ENCODE measurements at places on chromosomes 13 and 19.

GRCh38 chr13:36067746-36068381 is 63.3 kb downstream of the DCLK1 start:
- no peak for DNase-seq

DNA sequence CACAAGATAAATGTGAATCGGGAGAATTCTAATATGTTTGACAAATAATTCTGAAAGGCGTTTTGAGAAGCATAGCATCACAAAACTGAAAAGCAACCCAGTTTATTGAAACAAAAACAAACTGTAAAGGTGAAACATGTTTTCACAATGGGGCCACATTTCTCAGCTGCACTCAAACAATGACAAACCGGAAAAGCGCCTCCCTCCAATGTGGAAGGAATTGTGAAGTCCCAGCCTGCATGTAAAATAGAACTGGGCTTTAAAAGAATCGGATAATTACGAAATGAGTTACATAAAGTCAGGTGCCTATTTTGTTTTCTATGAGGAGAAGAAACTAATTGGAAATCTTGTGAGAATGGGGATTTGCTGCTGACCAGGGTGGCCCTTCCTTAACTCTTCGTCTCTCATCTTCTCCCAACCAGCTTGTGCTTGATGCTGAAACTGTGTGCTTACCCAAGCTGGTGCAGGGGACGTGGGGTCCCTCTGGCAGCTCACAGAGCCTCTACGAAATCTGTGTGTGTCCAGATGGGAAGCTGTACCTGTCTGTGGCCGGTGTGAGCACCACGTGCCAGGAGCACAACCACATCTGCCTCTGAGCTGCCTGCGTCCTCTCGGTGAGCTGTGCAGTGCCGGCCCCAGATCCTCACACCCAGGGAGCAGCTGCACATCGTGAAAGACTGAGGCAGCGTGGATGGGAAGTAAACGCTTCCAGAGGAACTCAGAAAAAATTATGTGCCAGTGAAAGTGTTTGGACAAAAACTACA is 109.4 kb downstream of the SACS start:
- DNase-seq = no peak

DNA sequence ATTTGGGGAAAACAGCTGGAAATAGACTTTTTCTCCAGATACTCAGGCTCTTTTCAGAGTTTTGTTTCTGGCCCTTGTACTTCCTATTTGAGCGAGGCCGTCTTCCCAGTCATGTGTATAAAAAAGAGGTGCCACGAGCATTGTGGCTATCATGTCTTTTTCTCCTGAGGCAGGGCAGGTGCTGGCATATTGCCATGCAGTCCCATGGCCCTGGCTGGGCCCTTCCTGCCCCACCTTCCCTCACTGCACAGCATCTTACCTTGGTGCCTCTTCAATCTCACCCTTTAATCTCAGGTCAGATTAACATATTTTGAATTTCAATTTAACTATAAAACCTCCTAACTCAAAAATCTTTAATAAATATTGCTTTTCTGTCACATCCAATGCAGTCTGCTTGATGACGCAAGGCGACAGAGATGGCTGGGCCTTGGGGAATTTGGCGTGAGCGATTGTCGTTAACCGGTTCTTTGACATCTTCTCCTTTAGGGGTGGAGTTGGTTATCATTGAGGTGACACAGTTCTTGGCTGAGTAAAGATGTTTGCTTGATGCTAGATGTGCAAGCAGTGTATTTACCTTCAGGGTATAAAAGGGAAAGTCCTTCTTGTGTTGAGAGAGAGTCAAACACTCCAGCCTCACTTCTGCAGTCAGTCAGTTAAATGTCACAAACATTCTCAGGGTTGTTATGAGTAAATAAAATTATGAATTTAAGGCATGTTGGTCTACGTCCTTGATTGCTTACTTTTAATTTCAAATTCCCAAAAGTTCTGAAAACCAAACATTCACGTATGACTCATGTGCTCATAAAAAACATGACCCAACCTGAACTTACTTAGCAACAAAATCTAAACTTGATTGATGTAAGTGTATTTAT is 289.9 kb downstream of the MYO16 start:
- DNase-seq = no peak

DNA sequence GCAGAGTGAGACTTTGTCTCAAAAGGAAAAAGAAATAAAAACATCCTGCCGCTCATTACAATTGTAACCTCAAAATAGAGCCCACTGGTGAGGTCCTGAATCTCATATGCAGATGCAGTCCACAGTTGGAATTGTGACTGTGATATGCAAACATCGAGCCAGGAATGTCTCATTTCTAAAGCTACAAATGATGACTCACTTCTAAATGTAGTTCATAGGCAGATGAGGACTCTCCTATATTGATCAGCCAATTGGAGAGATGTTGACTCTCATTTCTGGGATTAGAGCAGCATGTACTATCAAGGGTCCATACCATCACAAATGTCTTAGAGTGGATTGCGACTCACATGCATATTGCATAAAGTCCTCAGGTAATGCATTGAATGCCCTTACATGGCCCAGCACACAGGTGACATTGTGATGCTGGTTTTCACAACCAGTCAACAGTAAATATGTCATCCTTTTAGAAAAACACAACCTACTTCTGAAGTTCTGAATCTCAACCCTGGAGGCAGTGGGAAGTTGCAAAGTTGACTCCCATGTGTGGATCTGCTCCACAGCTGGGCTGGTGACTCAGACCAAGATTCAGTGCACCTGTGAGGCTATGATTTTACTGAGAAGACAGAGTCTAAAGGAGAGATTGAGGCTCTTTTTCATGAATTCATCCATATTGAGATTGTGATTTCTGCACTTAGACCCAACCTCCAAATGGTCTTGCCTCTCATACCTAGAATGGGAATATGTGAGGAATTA is 16.9 kb upstream of the ZNF254 start:
- DNase-seq = no peak

DNA sequence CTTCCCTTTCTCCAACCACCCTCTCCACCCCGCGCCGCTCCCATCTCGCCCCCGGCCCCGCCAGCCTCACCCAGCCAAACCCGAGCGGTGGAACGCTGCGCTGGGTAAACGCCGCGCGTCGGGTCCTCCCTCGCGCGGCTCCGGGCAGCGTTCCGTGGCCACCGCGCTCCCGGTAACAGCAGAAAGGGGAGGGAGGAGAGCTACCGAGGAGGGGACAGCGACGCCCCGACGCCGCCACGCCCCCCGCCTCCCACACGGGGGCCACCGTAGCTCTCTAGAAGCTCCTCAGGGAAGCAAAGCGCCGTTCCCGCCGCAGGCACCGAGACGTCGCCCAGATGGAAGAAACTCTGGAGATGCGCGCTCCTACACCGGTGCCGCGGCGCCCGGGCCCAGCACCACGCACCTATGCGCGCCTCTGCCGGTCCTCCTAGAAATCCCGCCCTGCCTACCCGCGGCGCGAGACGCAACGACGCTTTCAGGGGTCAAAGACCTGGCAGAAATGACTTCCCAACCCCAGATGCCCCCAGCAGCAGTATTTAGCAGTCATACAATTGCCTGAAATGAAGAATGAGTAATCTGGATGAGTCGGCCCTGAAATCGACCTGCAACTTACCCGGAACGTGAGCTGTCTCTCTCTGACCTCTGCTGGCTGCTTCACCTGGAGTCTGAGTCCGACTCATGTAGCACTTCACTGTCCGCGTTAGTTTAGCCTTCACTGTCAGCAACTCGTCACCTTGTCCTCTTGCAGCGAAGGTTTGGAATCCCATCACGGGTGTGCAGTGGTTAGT is at the start of gene RUBCNL:
TSS of gene RUBCNL (minus strand) at position 189 of the 788 bp plus-strand sequence. CDS start 14,777 bp downstream, outside the sequence.
- no peak for DNase-seq

DNA sequence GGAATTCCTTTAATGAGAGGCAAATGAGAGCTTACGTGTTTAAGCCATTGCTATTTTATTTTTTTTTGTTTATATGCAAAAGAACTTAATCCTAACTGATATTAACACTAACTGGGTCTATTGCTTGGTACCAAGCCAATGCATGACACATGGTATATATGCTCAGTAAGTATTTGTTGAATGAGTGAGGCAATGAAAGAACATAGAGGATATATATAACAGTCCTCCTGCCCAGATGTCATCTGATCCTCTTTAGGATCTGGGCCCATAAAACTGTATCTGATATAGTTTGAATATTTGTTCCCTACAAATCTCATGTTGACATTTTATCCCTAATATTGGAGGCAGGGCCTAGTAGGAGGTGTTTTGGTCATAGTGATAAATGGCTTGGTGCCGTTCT is 13.0 kb upstream of the ALOX5AP start:
- no peak for DNase-seq

GRCh38 chr13:94701313-94702180 is 10.8 kb downstream of the SOX21 start:
- no peak for DNase-seq

- no peak for DNase-seq
These were observed 1495.0 kb upstream of the PCDH20 start for GRCh38 chr13:62910541-62911060.

GRCh38 chr19:27679399-27679798 is 1533.6 kb downstream of the UQCRFS1 start:
- no peak for DNase-seq

GRCh38 chr19:33815380-33816340 is 19.0 kb downstream of the KCTD15 start:
- no peak for DNase-seq

GRCh38 chr19:36638862-36639510 is 27.7 kb downstream of the ZNF461 start:
- no peak for DNase-seq
